Stimulated activated CD8-positive, alpha-beta memory T cell treated with anti-CD3 and anti-CD28 coated beads, Interleukin-7, amount 100 ng/mL, for 1 hour (primary cell): ENCODE measurements at places on chromosomes 3 and 15.

- DNase-seq, result no peak
Observed at GRCh38 chr3:42660131-42660715, 6.7 kb downstream of the ZBTB47 start.

DNA sequence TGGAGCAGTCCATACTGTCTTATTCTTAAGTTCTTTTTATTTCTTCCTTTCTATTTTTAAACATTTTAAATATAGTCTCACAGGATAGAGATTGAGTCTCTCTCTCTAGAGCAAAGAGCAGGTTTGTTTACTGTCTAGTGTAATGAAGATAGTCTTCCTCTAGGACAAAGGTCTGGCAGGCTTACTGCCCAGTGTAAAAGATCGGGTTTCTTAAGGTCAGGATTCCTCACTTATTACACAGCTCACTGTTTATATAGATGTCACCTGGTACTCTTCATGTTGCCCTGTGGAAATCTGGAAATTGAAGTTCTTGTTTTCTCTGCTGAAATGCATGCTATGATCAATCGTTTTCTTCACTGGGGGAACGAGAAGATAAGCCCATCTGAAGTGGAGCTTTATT, 76.0 kb downstream of the ZBBX start:
- DNase-seq, result no peak

GRCh38 chr15:91183596-91183995, 83.5 kb downstream of the SV2B start:
- DNase-seq, result no peak

DNA sequence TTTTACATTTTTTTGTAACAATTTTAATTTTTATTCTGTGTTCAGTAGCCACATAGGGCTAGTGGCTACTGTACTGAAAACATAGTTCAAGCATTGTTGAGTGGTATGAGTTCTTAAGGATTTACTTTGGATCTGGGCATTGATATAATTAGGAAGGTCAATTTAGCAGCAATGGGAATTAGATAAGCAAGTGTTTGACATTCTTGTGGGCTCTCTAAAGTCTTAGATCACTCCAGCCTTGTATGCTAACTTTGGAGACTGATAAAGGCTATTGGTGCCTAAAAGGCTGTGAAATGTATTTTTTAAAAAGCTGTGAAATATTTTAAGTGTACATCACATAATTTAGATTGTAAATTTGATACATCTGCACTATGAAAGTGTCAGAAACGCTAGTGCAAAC, 2.5 kb upstream of the DNAJC13 start:
- no peak for DNase-seq

DNA sequence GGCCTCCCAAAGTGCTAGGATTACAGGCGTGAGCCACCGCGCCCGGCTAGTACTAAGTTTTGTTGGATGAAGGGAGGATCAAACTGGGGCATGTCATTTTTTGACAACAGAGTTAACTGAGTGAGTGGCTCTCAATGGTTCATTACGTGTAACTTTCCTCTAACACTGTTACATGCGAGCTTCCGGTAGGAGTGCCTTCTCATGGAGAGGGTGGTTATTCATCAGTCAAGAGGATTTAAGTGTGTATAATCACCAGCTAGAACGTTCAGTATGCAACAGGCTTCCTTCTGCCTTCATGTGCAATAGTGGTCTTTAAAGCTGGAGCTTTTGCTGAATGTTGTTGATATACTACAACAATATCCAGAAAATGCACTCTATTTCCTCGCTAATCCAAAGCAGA, 19.1 kb upstream of the GOLGA8A start:
- DNase-seq, result no peak

DNA sequence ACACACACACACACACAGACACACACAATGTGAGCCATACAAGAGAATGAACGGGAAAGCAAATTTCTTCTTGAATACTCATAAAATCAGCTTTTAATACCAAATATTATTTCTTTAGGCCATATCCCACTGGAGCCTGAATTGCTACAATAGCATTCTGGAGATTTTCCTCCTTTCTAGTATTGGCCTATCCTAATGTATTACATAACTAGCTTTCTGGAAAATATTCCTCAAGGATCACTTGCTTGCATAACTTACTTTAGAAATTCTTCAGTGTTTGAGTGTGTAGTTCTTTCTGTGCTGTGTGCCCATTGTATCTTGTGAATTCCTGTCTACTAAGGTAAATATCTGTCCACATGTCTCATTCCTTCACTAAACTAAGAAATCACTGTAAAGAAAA, 351.0 kb upstream of the MCTP2 start:
- no peak for DNase-seq

DNA sequence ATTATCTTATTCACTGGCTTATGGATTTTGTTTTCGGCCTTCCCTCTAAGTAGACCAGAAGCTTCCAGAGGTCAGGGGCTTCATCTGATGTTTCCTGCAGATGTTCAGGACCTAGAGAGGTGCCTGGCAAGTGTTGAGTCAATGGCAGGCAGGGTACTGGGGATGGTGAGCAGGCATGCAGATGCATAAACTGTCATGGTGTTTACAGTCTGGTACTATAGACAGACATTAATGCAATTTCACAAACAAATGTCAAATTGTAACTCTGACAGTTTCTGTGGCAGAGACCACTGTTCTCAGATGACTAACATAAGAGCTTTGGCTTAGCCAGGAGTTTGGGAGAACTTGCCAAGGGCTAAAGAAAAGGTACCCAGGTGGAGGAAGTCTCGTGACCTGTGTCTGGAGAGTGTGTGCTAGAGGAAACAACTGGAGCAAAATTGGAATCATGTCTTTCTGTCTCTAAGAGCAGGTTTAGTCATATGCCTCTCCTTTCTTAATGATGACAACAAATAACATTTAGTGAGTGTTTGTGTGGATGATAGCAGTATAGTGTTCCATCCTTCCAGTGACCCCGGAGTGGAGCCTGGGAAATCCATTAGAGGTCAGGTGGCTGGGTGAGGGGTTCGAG, 53.7 kb upstream of the TRAK1 start:
- no peak for DNase-seq

- DNase-seq, result no peak
Observed at GRCh38 chr15:70827721-70828120, 26.2 kb downstream of the LARP6 start.

- no peak for DNase-seq
Observed at GRCh38 chr3:149717391-149718056, 34.8 kb downstream of the COMMD2 start.

DNA sequence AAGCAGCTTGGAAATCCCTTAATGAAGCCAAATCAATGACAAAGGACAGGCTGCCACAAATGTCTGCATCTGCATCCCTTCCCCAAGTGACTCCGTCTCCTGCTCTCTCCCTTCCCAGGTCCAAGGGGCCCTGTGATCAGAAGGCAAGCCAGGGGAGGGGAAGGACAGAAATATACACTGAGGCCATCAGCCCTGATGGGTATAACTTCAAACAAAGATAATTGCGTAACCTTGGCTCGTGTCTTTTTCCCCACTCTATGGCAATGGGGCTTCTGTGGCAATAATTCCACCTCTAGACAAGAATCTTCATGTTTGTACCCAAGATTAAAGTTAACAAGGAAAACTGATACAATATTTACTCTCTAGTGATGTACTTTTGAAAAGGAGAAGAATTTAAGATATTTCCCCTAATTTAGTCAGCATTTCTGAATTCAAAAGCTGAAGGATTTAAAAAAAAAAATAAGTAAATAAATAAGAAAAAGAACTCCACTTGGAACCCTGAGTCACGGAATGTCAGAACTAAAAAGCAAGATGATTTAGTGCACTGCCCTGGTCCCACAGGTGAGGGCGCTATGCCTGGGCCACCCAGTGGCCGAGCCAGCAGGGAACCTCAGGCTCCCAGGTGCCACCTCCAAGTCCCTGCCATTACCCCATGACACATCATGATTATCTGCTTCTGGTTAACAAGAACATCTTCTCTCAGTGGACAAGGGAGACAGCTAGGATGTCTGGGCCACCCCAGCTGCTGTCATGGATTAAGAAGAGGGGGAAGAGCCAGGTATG, 154.5 kb downstream of the STT3B start:
- DNase-seq, result no peak

- no peak for DNase-seq
Observed at GRCh38 chr15:57743424-57743823, 36.9 kb downstream of the POLR2M start.

- DNase-seq, result no peak
Observed at GRCh38 chr15:37682304-37682703, 252.1 kb upstream of the TMCO5A start.

DNA sequence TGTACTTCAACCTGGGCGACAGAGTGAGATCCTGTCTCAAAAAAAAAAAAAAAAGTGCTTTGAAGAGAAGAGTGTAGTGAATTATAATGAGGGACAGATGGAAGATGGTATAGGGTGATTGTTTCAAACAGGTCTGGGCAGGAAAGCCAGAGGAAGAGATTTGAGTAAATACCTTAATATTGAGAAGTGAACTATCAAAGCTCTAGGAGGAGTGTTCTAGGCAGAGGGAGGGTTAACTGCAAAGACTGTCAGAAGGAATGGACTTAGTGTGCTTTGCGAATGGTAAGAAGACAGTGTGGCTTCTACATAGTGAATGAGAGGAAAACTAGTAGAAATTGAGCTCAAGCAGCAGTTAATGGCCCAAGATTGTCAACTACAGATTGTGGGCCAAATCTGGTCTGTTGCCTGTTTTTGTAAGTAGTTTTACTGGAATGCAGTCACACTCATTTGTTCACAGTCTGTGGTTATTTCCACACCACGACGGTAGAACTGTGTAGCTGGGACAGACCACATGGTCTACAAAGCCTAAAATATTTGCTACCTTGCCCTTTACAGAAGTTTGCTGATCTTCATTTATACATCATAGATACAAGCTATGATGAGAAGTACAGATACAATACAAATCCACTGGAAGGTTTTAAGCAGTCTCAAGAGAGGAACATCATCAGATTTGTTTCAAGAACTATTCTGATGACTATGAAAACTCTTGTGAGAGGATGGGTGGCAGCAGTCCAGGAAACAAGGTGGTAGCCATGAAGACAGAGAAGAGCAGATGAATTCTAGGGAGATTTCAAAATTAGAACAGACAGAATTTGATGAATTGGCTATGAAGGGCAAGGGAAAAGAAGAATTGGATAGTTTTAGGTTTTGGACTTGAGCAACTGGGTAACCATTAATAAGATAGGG, 16.5 kb upstream of the USP50 start:
- DNase-seq, result no peak

DNA sequence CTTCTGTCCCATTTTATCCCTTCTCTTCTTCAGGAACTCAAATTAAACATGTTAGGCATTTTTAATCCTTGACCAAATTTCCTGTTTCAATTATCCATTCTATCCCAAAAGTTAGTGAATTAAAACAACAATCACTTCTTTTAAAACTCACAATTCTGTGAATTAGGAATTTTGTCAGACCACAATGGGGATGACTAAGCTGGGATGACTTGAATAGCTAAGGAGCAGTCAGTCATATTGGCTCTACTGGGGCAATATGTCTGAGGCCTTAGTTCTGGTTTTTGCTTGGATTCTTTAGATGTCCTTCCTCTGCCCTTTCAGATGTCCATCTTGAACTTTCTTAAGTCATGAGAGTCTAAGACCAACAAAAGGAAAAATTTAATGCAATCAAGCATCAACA, 178.2 kb upstream of the TGFBR2 start:
- DNase-seq, result no peak

GRCh38 chr3:150074697-150075416, 104.2 kb upstream of the PFN2 start:
- DNase-seq, result no peak

DNA sequence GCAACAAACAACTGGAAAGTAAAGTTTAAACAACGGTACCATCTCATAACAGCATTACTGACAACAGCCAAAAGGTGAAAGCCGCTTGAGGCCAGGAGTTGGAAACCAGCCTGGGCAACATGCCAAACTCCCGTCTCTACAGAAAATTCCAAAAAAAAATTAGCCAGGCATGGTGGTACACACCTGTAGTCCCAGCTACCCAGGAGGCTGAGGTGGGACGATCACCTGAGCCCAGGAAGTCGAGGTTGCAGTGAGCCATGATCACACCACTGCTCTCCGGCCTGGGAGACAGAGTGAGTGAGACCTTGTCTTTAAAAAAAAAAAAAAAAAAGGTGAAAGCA, 4.4 kb downstream of the TNK2 start:
- DNase-seq, result no peak

DNA sequence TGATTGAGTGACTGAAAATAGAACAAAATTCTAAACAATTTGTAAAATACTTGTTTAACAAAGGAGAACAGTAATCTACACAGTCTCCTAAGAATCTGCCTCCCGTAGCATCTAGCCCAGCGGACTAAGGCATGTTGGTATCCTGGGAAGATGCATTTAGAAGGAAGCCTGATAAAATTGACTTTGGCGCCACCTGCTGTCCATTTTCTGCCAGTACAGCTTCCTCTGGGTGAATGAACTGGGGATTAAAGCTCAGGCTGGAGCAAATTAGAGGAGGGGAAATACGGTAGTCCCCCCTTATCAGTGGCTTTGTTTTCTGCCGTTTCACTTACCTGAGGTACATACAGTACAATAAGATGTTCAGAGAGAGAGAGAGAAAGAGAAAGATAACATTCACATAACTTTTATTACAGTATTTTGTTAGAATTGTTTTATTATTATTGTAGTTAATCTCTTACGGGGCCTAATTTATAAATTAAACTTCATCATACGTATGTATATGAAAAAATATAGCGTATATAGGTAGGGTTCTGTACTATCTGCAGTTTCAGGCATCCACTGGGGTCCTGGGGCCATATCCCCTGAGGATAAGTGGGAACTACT, 191.6 kb downstream of the GAP43 start:
- DNase-seq, result peak; percentile 37

DNA sequence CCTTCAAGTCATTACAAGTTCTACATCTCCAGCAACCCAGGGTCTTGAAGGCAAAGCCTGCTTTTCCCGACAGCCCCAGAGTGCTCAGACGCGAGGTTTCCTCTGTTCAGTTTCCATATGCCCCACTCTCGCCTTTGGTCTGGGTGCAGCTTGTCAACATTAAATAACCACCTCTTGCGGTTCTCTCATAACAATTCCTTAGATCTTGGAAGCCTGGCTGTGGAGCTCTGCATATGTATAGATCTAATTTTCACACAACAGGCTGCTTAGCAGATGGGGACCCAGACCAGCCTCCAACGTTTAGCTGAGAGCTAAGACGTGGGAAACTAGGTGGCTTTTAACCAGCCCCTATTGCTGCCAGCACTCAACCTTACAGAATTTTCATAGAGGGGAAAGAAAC, 295.5 kb downstream of the RPLP1 start:
- DNase-seq, result no peak
